ENCODE measurements at places on chromosomes 5 and 9.

DNA sequence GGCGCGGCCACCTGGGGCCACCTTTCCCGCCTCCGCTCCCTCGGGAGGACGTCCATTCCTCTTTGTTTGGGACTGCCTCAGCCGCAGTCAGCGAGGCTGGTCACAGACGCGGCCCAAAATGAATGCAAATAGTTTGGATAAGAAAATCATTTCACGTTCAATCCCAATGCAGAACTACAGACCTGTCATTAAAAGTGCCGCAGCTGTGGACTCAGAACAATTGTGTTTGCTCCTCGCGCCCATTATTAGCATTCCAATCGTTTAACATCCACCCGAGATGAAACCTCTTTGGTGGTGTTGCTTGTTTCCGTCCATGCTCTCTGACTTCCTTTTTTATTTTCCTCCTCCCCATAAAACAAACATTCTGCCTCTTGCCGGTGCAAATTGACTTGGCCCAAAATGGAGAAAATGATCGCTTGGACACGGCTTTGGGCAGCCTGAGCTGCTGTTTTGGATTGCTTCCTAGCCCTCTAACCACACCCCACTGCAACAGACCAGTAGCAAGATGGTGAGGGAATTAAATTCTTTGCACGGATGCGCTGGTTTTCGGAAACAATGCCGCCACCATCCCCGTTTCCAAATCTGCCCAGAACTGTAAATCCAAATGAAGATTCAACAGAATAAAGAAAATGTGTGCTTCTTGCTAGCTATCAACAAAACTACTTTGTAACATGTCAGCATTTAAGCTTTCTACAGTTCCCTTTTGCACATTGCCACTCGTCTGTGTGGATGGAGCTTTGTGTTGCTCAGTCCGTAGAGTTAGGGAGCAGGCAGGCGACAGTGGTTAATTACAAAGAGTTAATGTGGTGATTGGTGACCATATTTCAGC is 784 bp downstream of the NLN start:
- no peak for DNase-seq

- DNase-seq: no peak
Observed at GRCh38 chr5:14599476-14600127, 18.0 kb downstream of the OTULINL start.

DNA sequence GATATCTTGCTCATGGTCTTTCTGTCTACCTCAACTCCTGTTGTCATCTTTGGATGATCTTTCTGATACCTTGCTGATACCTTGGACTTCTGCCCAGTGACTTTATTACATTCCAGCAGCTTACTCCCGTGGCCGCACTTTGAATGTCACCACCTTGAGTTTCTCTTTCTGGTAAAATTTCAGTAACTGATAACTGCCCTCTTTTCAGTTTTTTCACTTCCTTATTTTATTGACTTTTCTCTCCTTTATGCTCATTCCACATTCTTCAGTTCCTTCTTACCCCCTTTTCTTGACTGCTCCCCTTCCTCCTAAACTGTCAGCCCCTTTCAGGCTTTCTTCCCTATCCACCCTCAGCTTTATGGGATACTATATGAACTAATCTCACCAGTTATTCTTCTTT is 7.0 kb upstream of the FBXO4 start:
- DNase-seq: no peak

DNA sequence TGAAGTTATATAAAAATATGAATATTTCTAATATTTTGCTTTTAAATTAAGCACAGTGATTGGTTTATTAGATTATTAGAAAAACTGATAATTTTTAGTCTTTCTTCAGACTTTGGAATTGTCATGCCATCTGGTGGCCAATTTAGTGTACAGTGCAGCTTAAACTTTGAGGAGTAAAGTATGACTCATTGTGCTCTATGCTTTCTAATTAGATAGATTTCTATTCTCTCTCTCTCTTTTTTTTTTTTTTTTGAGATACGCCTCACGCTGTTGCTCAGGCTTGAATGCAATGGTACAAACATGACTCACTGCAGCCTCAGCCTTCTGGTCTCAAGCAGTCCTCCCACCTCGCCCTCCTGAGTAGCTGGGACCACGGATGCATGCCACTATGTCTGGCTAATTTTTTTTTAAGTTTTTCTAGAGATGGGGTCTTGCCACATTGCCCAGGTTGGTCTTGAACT is 42.1 kb upstream of the GPR21 start:
- peak; percentile 86 for DNase-seq

DNA sequence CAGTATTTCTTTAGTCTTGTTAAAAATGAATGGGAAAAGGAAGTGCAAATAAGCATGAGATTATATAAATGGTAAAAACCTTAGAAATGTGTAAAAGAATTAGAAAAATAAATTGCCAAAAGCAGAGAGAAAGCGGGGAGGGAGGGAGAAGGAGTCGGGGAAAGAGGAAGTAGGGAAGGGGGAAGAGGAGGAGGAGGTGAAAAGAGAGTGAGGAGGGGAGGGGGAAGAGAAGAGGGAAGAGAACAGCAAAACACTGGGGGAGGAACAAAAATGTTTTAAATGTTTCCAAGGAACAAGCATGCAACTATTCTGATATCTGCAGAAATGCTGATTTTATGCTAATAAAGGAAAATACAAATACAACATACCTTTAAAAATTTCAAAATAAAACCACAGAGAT is 317.5 kb downstream of the PIK3R1 start:
- DNase-seq: no peak

DNA sequence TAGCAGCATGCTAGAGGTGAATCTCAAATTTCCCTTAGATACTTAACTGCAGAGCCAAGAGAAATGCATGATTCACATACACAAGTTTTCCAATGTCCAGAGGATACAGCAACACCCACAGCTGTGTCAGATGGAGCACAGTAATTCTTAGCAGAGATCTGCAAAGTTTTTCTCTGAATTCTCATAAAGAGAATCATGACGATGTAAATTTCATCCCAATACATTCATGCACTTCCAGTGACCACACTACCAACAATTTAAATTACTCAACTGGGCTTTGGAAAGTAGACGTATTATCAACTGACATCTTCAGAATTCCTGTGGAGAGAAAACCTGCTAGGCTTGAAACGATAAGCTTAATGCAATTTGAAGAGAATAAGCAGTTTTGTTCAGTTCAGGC is 378.8 kb upstream of the TLE4 start:
- no peak for DNase-seq

GRCh38 chr5:120314191-120314590 is 149.9 kb upstream of the PRR16 start:
- DNase-seq: no peak

DNA sequence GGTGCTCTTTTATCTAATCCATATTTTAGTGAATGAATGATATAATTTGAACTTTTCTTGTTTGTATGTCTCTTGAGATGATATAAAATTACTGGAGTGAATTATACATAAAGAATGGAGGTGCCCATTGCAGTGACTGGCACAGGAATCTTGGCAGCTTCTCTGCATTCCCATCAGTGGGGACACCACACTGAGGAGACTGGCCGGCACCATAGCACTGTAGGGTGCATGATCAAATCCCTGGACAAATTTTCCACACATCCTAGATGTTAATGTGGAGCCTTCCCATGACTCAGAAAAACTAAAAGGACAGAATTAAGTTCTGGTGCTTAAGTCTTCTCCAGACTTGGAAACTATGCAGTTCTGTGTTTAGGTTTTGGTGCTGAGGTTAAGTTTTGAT is 124.1 kb downstream of the CEP120 start:
- no peak for DNase-seq

GRCh38 chr9:8815219-8815618 is 1015.6 kb upstream of the DMAC1 start:
- no peak for DNase-seq

- DNase-seq: no peak
Observed at GRCh38 chr5:1089146-1089545, 22.7 kb downstream of the SLC12A7 start.

- peak; percentile 81 for DNase-seq
Observed at GRCh38 chr5:107425541-107426031, 245.2 kb downstream of the EFNA5 start.

- DNase-seq: no peak
Observed at GRCh38 chr5:174733091-174733690, 8.8 kb downstream of the MSX2 start.

GRCh38 chr5:79837761-79838551 is 148.3 kb downstream of the CMYA5 start:
- no peak for DNase-seq

DNA sequence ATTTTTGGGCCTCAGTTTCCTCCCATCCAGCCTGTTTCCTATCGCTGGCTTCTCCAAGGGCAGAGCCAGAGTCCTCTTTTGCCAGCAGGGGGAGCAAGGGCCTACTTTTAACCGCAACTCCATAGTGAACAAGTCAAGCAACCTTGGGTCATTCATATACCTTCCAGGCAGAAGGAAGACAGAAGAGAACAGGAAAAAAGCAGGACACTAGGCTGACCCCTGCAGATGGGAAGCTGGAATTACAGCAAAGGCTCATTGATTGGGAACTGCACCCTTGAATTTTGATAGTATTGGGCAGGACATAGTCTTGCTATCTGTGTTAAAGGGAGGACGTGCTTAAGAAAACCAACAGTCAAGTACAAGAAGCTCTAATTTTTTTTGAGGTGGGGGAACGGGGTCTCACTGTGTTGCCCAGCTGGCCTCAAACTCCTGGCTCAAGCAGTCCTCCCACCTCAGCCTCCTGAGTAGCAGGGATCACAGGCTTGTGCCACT is 30.1 kb downstream of the QRFP start:
- DNase-seq: peak; percentile 73

- no peak for DNase-seq
Observed at GRCh38 chr9:99154356-99154755, 49.4 kb downstream of the TGFBR1 start.

DNA sequence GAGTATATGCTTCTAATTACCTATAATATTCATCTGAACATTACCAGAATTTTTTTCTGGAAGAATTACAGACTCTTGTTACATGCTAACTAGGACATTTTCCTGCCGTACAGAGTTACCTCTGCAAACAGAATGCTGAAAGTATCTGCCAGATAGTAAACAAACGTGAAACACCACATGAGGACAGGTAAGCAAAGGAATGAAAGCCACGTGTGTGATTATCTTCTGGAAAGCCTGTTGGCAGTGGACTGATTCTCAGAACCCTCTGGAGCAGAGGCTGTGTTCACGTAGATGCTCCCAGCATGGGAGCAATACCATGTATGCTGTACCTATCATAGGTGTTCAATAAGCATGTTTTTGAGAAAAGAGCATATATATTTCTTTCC is 472.6 kb downstream of the ENC1 start:
- DNase-seq: no peak

- no peak for DNase-seq
Observed at GRCh38 chr5:5575461-5575860, 153.0 kb downstream of the ICE1 start.

- DNase-seq: no peak
Observed at GRCh38 chr9:137589441-137590122, 730 bp downstream of the ZMYND19 start.

DNA sequence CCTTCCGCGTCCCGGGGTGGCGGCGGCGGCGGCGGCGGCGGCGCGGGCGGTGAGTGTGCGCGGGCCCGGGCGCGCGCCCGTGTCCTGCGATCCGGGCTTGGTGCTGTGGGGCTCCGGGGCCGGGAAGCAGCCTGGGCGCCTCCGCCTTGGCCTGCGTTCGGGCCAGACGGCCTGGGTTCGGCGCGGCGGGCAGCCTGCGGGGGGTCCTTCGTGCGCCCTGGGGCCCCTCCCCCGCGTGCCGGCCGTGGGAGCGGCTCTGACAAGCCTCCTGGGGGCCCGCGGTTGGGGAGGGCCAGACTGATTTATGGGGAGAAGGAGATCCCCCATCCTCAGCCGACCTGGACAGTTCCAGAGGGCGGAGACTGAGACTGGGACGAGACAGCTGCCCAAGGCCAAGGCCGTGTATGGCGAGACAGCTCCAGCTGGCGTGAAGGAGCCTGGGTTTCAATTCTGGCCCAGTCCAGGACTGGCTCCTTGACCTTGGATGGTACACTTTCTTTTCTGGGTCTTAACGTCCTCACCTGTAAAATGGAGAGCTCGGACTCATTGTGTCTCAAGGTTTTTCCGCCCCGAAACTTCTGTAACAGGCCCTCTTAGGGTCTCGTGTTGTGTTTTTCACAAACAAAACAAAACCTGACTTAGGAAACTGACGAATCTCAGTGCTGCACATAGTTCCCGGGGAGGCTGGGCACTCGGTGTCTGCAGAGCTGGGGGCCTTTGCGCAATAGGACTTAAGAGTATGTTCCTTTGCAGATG is 603 bp downstream of the TMEM268 start:
- no peak for DNase-seq
